ENCODE measurements at places on chromosomes 11 and 22. TPM values are rescaled to one million over a fixed set of nuclear protein-coding genes. Genes with fewer than 3 reads are reported as not detected.

OR4D9 gene
- total RNA-seq = not detected

GGTLC3 gene
- not detected for total RNA-seq

MACROD1 gene
- 28.3 TPM for total RNA-seq

SCGB1A1 gene
- total RNA-seq = not detected

MRE11 gene
- 16.4 TPM for total RNA-seq

PRR5 gene
- 13.7 TPM for total RNA-seq

ACR gene
- total RNA-seq = not detected

RDX gene
- total RNA-seq = 96.3 TPM

RAB38 gene
- total RNA-seq = 118 TPM

ZMAT5 gene
- 18.6 TPM for total RNA-seq

A4GALT gene
- 35.2 TPM for total RNA-seq

CELF1 gene
- total RNA-seq = 90.6 TPM

EIF3D gene
- 779 TPM for total RNA-seq

TNNI2 gene
- not detected for total RNA-seq

GVQW3 gene
- total RNA-seq = 0.43 TPM

YPEL4 gene
- total RNA-seq = not detected

UBQLNL gene
- not detected for total RNA-seq

TMEM86A gene
- 2.7 TPM for total RNA-seq

LIF gene
- total RNA-seq = 0.21 TPM

CASTOR1 gene
- 6.0 TPM for total RNA-seq

TMEM223 gene
- total RNA-seq = 29.6 TPM

KLHL35 gene
- 2.4 TPM for total RNA-seq

APOBEC3C gene
- total RNA-seq = 13.4 TPM

GRAP2 gene
- total RNA-seq = not detected
